WTC11 (cell line): ENCODE measurements at places on chromosomes 1 and 21. TPM values are rescaled to one million over a fixed set of nuclear protein-coding genes. Genes with fewer than 3 reads are reported as not detected.
A peak's percentile ranks its signal among the peaks of the same experiment; 100 is the strongest.

DNA sequence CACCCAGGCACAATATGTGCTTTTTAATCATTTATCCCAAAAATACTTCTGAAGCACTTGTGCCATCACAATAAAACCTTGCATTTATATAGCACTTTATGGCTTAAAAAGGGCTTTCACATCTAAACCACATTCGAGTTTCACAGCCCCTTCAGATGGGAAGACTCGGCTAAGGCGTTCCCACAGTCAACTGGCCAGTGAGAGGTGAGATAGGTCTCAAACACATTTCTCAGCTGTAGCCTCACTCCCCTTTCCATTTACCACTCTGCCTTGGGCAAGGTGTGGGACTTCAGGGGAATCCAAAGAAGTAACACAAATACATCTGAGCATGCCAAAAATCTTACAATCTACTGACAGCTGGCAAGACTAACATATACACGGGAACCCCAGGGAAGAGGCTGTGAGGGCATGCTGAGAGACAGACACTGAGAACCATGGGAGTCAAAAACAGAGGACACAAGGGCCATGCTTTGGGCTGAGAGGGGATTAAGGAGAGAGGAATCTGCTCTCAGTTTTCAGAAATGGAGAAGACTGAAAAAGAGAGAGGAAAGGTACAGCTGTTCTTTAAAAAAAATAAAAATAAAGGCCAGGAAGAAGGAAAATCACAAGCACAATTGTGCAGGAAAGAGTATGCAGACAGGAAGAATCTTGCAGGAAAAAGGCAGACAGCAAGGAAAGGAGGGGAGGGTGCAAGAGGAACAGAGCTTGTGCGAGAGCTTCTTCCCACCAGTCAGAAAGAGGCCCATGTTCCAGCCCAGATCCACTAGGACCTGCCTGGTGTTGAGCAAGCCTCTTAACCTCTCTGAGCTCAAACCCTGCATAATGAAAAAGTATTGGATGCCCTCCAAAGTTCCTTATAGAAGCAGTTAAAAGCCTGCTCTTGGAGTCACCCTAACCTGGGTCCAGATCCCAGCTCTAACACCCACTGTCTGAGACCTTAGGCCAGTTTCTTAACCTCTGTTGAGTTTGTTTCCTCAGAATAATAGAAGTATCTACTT is 73.5 kb downstream of the JAK1 start:
- no peak for DNase-seq
- peaks cover 66% of the 10 kb centered on the region for H3K4me1 ChIP-seq
- no peak overlapping the region for H3K4me3 ChIP-seq
- H3K36me3 ChIP-seq = no peaks in the 10 kb centered on the region

KIF2C gene
- 82.6 to 93.8 TPM (median 85.4 TPM) in 3 replicates for total RNA-seq

DNA sequence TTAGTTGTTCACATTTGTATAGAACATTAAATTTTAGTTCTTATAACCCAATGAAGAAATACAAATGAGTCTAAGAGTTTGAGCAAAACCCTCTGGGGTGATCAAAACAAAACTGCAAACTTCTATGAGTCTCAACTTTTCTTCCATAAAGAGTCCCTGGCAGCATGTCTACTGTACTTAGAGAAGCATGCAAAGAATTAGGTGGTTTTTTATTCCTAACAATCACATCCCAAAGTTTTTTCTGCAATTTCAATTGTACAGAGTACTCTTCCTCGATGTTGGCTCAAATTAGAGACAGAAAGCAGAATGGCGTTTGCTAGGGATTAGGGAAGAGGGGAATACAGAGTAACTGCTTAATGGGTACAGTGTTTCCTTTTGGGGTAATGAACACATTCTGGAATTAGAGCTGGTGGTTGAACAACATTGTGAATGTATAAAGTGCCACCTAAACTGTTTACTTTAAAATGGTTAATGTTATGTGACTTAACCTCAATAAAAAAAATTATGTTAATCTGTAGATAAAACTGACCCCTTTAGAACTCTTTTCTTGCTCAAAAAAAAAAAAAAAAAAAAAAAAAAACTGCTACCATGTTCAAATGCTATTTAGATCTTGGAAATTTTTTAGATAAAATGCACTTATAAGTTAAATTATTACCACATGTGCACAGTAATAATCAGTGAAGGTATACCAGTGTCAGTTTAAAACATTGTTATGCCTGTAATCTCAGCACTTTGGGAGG is 4.8 kb downstream of the RC3H1 start:
- H3K4me3 ChIP-seq = no peak overlapping the region
- DNase-seq = no peak
- H3K4me1 ChIP-seq = peaks cover 33% of the 10 kb centered on the region
- no peak overlapping the region for H3K27ac ChIP-seq
- no peaks in the 10 kb centered on the region for H3K27me3 ChIP-seq

DNA sequence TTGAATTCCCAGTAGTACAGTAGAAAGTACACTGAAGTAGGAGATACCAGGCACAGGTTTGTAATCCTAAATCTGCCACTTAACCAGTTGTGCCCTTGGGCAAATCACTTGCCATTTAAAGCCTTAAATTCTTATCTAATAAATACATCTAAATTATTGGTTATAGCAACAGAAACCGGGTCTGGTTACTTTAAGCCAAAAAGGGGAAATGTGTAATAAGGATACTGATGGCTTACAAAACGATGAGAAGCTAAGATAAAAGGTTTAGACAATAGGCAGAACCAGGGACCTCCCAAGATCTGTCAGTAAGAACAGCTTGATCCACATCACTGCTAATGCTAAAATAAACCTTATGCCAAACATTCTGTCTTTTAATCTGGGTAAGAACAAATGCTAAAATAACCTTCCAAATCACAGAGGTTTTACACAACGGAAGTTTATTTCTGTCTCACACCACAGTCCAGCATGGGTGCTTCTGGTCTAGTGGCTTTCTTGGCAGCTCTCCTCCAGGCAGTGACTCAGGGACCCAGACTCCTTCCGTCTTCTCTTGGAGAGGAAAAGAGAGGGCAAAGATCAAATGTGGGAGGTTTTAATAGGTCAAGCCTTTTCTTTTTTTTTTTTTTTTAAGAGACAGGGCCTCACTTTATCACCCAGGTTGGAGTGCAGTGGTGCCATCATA is 16.5 kb upstream of the ZMYM1 start:
- H3K27ac ChIP-seq = no peak overlapping the region
- no peak overlapping the region for H3K4me3 ChIP-seq
- H3K4me1 ChIP-seq = no peaks in the 10 kb centered on the region
- H3K27me3 ChIP-seq = peaks cover 12% of the 10 kb centered on the region
- DNase-seq = no peak

RPE65 gene
- not detected in 3 replicates for total RNA-seq

NTNG1 gene
- 0.98 to 2.3 TPM (median 1.2 TPM) in 3 replicates for total RNA-seq

- H3K27me3 ChIP-seq = peaks cover 33% of the 10 kb centered on the region
- peaks cover 23% of the 10 kb centered on the region for H3K4me1 ChIP-seq
- no peak overlapping the region for H3K27ac ChIP-seq
Measured at GRCh38 chr1:202648605-202649226, 61.5 kb downstream of the SYT2 start.

ARHGAP30 gene
- 0.39 to 0.92 TPM (median 0.52 TPM) in 3 replicates for total RNA-seq

MROH7 gene
- 0.13 to 0.44 TPM (median 0.41 TPM) in 3 replicates for total RNA-seq

DNA sequence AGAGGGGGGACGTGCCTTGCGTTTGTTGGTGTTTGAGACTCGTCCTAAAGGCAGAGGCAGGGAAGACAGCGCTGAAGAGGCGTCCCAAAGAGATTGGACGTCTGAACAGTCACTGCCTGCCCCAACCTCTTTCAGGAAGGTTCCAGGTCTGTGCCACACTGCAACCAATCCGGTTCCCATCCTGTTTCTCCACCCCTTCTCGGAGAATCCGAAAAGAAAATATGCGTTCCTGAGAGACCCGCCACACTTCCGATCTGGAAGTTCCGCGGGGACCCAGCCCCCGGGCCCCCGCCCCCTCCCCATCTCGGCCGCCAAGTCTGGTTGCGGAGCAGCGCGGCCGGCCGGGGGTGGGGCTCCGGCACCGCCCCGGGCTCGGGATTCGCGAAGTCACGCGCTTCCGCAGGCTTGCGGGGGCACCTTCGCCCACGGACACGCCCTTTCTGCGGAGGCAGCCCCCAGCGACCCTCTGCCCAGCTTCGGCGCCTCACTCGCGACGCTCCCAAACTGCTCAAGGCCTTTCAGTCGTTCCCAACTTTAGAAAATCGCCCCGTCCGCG is 124.5 kb upstream of the DPYD start:
- H3K27ac ChIP-seq = no peak overlapping the region
- H3K4me1 ChIP-seq = peaks cover 33% of the 10 kb centered on the region
- peak overlapping the region; percentile 75 for H3K4me3 ChIP-seq

DNA sequence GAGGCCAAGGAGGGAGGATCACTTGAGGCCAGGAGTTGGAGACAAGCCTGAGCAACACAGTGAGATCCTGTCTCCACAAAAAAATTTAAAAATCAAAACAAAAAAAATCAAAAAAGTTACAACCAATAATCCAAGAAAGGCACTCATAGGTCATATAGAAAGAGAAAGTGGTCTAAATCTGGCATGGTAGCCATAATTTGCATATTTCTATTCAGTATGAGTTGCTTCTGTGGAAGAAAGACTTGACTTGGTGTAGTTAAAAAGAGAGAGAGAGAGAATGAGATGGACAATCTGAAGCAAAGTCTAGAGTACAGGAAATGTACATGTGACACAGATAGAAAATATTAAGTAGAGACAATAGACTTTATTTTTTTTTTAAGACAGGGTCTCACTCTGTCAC is 22.5 kb downstream of the JMJD4 start:
- H3K27ac ChIP-seq = no peak overlapping the region
- DNase-seq = no peak
- H3K27me3 ChIP-seq = peaks cover 40% of the 10 kb centered on the region
- H3K4me3 ChIP-seq = no peak overlapping the region
- H3K4me1 ChIP-seq = no peaks in the 10 kb centered on the region

- peaks cover 37% of the 10 kb centered on the region for H3K27me3 ChIP-seq
- peaks cover 45% of the 10 kb centered on the region for H3K36me3 ChIP-seq
- no peak overlapping the region for H3K27ac ChIP-seq
Measured at GRCh38 chr1:143698016-143698415, 273.8 kb downstream of the FAM72C start.

RPTN gene
- total RNA-seq = not detected in 3 replicates

DNA sequence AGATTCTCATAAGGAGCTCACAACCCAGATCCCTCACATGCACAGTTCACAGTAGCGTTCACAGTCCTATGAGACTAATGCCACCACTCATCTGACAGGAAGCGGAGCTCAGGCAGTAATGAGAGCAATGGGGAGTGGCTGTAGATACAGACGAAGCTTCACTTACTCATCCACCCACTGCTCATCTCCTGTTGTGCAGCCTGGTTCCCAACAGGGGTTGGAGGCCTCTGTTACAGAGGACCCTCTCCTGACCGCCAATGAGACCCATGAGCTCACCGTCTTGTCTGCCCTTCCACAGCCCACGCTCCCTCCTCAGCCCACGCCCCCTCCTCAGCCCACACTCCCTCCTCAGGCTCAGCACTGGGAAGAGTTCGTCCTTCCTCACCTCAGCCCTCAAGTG is 39.6 kb downstream of the RSPH1 start:
- peaks cover 4% of the 10 kb centered on the region; the same call in 1 of the 2 replicates for H3K36me3 ChIP-seq
- H3K4me1 ChIP-seq = peaks cover 14% of the 10 kb centered on the region
- peaks cover 4% of the 10 kb centered on the region for H3K27me3 ChIP-seq
- H3K27ac ChIP-seq = no peak overlapping the region
- no peak for DNase-seq

- H3K4me3 ChIP-seq = no peak overlapping the region
- no peak overlapping the region for H3K27ac ChIP-seq
- no peak for DNase-seq
- H3K27me3 ChIP-seq = peaks cover 23% of the 10 kb centered on the region
- H3K4me1 ChIP-seq = peaks cover 36% of the 10 kb centered on the region
- H3K36me3 ChIP-seq = no peaks in the 10 kb centered on the region
Measured at GRCh38 chr1:248900637-248901036, 5.4 kb upstream of the PGBD2 start.

WNT2B gene
- total RNA-seq = 1.0 to 1.2 TPM (median 1.0 TPM) in 3 replicates

- H3K4me3 ChIP-seq = no peak overlapping the region
- no peaks in the 10 kb centered on the region for H3K4me1 ChIP-seq
- peaks cover 2% of the 10 kb centered on the region; the same call in 1 of the 2 replicates for H3K27me3 ChIP-seq
- H3K36me3 ChIP-seq = no peaks in the 10 kb centered on the region
- H3K27ac ChIP-seq = no peak overlapping the region
- no peak for DNase-seq
Measured at GRCh38 chr1:223631956-223632355, 33.5 kb downstream of the CAPN8 start.

CD52 gene
- total RNA-seq = 2.8 to 3.7 TPM (median 3.4 TPM) in 3 replicates

DNA sequence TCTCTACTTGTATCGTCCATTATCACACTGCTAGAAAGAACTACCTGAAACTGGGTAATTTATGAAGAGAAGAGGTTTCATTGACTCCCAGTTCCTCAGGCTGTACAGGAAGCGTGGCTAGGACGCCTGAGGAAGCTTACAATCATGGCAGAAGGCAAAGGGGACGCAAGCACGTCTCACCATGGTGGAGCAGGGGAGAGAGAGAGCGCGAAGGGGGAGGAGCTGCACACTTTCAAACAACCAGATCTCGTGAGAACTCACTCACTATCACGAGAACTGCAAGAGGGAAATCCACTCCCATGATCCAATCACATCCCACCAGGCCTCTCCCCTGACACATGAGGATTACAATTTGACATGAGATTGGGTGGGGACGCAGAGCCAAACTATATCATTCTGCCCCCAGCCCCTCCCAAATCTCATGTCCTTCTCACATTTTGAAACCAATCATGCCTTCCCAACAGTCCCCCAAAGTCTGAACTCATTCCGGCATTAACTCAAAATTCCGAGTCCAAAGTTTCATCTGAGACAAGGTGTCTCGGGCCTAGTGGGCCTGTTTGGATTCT is 8.0 kb downstream of the MMEL1 start:
- no peak overlapping the region for H3K4me3 ChIP-seq
- no peaks in the 10 kb centered on the region for H3K4me1 ChIP-seq
- H3K27ac ChIP-seq = no peak overlapping the region
- no peak for DNase-seq
- peaks cover 12% of the 10 kb centered on the region for H3K36me3 ChIP-seq

DNA sequence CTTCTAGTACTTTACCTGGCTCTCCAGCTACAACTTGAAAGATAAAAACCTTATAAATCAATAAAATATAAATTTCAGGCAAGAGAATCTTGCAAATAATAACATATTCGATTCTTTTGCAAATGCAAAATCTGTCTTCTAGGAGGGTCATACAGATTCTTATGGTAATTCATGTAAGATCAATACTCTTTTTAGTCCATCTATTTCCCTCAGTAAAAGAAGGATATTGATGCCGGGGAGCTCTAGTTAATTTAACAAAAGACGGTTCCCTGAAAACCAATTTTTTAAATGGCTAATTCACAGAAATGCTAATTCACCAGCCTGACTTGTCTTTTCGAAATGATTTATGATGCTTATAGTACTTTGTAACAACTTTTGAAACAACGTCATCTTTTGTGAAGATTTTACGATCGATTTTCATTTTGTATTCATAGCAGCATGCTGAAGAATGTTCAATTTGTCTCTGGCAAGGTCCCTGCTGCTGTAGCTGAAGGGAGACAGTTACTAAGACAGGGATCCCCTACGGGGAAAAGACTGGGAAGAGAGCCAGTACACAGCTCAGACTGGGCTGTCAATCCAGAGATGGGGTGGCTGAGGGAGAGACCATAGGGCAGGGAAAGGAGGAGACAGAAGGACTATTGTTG is 90.6 kb upstream of the SPAG17 start:
- H3K4me1 ChIP-seq = peaks cover 18% of the 10 kb centered on the region
- peaks cover 14% of the 10 kb centered on the region; the same call in 1 of the 2 replicates for H3K36me3 ChIP-seq
- no peak for DNase-seq
- H3K4me3 ChIP-seq = no peak overlapping the region

PDZK1 gene
- total RNA-seq = 0.57 to 0.77 TPM (median 0.57 TPM) in 3 replicates
